Left colon (tissue), 2 donors: ENCODE measurements at places on chromosomes 3 and 15.

DNA sequence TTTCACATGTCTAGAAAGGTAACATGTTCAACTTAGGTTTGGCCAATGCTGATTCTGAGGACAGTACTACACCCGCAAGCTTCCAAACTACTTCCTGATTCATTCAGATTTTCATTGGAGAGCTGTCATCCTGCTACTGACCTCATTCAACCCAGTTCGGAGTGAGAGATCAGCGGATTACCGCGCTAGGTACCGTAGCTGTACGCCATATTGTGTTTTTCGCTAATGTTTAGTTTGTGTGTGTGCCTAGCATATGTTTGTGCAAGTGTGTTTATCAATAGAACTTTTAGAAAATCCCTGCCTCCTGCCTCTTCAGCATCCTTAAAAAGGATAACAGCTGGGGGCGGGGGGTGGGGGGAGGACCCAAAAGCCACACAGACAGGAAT lies 1.1 kb downstream of the ZBTB20 start:
- peak; percentile 58 for DNase-seq

- no peak for DNase-seq
These were observed 23.2 kb downstream of the LIPC start for GRCh38 chr15:58454950-58455401.

- DNase-seq, result no peak
These were observed 175.8 kb downstream of the SPATA16 start for GRCh38 chr3:172965256-172965655.

DNA sequence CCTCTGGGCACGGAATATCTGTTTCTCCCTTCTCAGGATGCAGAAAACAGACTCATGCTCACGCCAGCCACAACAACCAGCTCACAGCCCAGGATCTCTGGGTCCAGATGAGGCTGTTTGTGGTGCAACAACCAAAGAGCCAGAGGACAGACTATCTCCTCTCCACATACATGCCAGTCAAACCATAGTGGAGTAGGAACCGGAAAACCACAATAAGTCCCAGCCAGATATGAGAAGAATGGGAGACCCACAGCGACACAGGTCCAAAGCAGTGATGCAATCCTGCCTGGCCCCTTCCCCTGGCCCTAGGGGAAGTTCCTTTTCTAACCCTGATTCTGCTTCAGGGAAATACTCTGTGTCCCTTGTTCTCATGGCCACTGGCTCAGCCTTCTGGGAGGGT lies 27.6 kb downstream of the MEX3B start:
- DNase-seq, result no peak

GRCh38 chr3:10334459-10334858 lies 13.5 kb upstream of the SEC13 start:
- no peak for DNase-seq
